ENCODE measurements at places on chromosomes 12 and 14. TPM values are rescaled to one million over a fixed set of nuclear protein-coding genes. Genes with fewer than 3 reads are reported as not detected.

Gene ANHX
- total RNA-seq: not detected

Gene SDS
- not detected for total RNA-seq

Gene CLEC6A
- not detected for total RNA-seq

Gene GLT8D2
- 46.4 TPM for total RNA-seq

Data from smooth muscle cell of the coronary artery (primary cell).